GM13976 (cell line): ENCODE measurements at places on chromosomes 13 and 19.

DNA sequence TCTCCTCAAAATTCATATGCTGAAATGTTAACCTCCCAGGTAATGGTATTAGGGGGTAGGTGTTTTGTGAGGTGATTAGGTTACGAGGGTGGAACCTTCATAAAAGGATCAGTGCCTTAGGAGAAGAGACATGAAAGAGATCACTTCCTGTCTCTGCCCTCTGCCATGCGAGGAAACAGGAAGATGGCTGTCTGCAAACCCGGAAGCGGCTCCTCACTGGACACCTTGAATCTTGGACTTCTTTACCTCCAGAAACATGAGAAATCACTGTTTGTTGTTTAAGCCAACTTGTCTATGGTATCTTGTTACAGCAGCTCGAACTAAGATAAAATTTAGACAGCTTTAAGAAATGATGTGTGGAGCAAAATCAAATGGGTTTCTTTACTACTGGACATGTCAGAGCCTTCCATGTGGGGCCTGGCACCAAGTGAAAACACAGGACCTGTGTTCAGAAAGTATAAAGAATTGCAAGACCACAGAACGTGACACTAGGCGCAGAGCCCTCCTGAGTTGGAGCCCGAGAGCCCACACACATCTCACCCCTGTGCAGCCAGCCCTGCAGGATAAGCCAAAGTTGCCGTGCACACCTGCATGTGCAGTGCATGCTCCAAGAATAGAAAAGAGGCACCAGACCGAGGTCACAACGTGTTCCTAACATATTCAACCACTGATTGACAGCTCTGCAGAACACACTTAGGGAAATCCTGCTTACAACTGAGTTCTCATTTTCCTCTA, 112.5 kb upstream of the UQCRFS1 start:
- DNase-seq: no peak

GRCh38 chr19:18881491-18881890, 14.5 kb downstream of the CERS1 start:
- DNase-seq: no peak

- no peak for DNase-seq
Observed at GRCh38 chr19:17086120-17086519, 10.5 kb downstream of the MYO9B start.

DNA sequence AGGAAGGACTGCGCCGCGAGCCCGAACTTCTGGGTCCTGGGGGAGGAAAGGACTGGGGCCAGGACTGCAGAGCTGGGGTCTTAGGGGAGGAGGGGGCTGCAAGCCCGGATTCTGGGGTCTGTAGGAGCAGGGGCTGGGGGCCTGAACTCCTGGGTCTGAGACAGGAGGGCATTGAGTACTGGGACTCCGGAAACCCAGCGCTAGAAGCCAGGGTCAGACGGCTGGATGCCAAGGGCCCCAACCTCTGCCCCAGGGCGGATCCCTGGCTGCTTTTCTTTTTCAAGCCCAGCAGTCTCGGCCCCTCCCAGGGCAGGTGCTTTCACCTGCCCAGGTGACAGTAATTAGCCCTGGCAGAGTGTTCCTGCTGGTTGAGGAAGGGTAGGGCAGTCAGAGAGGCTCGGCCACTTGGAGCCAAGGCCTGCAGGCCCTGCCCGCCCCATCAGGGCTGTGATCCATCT, 2.3 kb downstream of the MYH14 start:
- no peak for DNase-seq

- no peak for DNase-seq
Observed at GRCh38 chr13:98541701-98542203, 35.2 kb downstream of the STK24 start.

DNA sequence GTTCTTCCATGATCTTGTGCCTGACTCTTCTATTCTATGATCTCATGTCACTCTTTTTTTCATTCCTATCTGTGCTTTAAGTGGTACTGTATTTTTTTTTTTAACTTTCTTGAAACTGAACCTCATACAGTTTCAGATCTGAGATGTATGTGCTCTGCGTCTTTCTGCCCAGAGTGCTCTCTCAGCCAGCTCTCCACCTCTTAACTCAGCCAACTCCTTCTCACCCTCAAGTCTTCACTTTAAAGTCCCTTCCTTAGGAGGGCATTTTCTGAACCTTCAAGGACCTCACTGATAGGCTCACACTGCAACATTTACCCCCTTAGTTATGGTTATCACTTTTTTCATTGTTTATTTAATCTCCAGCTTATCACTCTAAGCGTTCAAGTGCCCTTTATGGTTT, 158.7 kb downstream of the IRS2 start:
- DNase-seq: no peak

GRCh38 chr13:58376775-58377174, 745.2 kb downstream of the PCDH17 start:
- DNase-seq: peak; percentile 11
